ENCODE measurements at places on chromosomes 2 and 18.

DNA sequence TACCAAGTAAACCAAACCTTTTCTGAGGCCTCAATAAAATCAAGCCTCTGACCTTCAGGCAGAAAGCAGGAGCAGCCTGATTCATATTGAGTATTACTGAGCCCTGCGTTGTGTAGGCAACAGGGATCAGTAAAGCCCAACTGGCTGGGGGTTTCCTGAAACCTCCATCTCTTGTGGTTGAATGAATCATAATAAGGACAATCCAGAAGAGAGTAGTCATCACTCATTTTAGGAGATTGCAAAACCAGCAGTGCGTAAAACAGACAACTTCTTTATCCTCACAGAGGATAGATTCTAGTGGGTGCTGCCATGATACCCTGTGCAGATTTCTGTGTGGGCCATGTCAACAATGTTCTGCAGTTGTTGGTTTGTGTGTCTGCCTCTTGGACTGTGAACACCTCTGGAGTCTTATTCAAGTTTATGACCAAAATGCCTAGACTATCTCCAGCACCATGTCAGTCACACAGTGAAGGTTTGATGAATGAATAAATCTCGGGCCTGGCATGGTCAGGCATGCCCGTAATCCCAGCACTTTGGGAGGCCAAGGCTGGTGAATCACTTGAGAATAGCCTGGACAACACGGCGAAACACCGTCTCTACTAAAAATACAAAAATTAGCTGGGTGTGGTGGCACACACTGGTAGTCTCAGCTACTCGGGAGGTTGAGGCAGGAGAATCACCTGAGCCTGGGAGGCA lies 51.8 kb upstream of the RAB27B start:
- no peak for DNase-seq

DNA sequence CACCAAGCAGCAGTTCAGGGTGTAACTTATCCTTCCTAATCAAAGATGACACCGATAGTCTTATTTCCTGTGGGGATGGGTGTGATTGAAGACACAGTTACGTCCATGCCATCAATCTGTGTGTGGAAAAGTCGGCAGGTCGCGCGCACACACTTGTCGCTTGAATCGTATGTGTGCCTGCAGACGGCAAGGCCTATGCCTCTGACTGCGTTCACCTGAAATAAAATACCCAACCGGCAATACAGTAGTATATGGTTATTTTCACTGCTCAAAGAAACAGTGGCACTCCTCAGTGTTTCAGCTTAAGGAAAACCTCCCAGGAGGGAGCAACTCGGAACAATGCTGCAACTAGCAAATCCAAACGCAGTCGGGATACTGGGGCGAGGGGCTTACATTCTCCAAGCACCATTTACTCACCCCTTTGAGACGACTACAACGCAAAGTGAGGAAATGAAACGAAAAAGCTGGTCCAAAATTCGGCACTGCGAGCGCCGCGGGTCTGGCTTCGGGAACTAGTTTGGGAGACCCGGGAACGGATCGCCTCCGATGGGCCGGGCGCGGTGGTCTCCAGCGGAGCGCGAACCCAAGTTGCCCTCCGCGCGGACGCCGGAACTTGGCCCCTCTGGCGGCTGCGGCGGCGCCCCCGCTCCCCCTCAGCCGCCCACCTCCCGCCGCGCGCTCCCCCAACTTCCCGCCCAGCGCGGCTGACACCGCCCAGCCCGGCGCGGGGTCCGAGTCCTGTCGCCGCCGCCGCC lies 675 bp downstream of the PRKD3 start:
- peak; percentile 74 for DNase-seq

GRCh38 chr2:12183032-12183645 lies 436.7 kb downstream of the LPIN1 start:
- no peak for DNase-seq

GRCh38 chr2:204046145-204046544 lies 109.6 kb downstream of the ICOS start:
- DNase-seq = peak; percentile 56

Measured in NAMALWA (cell line).